Activated naive CD4-positive, alpha-beta T cell treated with Interleukin-2 at 50 U/mL for 16 hours (primary cell): ENCODE measurements at places on chromosomes 7 and 10.

DNA sequence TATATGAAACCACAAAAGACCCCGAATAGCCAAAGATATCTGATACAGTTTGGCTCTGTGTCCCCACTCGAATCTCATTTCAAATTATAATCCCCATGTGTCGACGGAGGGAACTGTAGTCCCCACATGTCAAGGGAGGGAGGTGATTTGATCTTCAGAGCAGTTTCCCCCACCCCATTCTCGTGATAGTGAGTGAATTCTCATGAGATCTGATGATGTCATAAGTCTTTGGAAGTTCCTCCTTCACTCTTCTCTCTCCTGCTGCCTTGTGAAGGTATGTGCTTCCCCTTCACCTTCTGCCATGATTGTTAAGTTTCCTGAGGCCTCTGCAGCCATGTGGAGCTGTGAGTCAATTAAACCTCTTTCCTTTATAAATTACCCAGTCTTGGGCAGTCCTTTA is 13.0 kb downstream of the ELAPOR2 start:
- DNase-seq: no peak

DNA sequence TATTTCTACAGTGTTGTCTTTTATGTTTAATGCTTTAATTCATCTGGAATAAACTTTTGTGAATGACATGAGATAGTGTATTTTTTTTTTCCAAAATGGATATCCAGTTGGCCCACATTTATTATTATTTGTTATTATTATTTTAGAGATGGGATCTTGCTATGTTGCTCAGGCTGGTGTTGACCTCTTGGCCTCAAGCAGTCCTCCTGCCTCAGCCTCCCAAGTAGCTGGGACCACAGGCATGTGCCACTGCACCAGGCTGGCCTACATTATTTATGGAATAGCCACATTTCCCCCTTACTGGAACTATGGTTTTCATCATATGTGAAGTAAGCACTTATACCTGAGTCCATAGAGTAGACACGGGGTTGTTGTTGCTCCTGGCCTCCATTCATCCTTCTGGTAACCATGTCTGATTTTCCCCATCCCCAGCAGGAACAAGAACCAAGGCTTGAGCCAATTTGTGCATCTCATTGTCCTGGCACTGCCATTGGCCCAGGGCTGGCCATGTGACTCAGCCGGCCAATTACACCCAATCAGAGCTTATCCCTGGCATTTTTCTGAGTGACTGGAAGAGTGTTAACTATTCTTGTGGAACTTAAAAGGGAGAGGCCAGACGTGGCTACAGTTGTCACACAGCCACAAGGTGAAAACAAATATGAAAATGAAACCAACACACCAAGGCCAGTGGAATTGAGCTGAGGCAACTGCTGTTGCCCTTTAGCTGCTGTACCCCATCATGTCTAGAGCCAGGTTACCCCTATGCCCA is 23.1 kb downstream of the PRF1 start:
- DNase-seq: no peak

GRCh38 chr10:43923328-43923727 is 274.6 kb upstream of the ZNF32 start:
- no peak for DNase-seq

DNA sequence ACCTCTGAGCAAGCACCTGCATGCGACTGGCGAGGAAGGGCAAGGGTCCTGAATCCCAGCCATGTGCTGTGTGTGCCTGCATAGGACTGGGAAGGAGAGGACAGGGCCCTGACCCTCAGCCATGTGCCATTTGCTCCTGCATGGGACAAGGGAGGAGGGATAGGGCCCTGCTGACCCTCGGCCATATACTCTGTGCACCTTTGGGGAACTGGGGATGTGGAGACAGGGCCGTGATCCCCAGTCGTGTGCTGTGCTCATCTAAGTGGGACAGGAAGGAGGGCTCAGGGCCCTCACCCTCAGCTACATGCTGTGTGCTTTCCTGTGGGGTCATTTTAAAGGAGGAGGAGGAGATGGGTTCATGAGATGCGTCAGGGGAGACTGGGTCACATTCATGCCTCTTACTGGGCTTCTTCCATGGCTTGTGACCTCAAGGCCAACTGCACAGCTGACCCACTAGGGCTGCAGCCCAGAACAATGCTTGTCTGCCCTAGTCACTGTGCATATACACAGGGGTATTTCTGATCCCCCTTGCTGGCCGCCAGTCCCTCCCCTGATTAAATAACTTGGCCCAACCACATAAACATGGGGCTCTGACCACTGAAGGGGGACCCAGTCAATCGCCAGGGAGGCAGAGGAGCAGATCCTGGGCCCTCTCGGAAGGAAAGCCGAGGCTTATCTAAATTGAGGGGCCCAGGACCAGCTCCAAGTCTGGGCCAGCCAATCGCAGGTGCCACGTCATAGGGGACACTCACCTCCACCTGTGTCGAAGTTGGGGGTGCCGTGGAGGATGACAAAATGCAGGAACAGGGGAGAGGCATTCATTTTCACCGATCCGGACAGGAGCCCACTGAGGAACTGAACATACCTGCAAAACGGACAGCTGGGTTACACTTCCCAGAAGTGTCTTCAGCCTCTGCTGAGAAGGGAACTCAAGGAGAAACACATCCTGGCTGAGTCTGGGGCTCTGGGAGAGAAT is 167.3 kb downstream of the TNS3 start:
- no peak for DNase-seq

DNA sequence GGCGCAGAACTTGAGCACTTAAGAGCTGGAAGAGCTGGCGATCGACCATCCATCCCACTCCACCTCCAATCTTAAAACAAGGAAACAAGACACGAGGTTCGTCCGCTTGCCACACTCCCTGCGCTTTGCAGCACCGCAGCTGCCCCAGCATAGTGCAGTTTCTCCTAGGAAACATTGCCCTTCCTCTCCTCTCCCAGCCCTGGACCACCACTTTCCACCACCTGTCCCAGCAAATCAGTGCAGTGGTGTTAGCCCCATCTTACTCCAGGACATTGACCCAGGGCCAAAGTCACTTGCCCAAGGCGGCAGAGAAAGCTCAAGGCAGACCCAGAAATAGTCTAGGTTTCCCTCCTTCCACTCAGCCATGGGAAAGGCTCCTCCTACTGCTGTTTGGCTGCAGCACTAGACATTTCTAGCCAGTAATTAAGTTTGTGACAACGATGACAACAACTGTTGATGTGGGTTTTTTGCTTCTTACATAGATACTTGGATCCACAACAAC is 1.5 kb upstream of the PARD3 start:
- no peak for DNase-seq

GRCh38 chr7:117043108-117043825 is 90.0 kb downstream of the ST7 start:
- DNase-seq: no peak
